ENCODE measurements at places on chromosomes 4 and X.

GRCh38 chr4:154349829-154350228 lies 141.8 kb downstream of the DCHS2 start:
- DNase-seq, result no peak

DNA sequence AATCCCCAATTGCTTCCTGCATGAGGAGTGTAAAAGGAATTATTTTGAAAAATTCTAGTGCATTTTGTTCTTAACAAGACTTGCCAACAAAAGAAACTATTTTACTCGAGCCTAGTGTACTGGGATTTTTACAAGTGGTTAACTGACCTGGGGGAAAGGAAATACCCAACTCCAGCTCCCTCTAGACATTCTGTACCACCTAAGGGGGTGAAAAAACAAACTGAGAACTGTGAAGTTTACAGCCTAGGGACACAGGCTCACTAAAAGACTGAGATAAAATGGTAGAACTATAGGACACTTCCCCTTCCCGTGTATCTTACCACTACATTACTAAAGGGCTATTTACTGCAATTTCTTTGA lies 2.6 kb upstream of the ADH5 start:
- DNase-seq, result no peak

- no peak for DNase-seq
Measured at GRCh38 chr4:185651137-185651677, 115.9 kb upstream of the PDLIM3 start.

GRCh38 chr4:139300431-139301112 lies 733 bp upstream of the NAA15 start:
- DNase-seq, result peak; percentile 9

DNA sequence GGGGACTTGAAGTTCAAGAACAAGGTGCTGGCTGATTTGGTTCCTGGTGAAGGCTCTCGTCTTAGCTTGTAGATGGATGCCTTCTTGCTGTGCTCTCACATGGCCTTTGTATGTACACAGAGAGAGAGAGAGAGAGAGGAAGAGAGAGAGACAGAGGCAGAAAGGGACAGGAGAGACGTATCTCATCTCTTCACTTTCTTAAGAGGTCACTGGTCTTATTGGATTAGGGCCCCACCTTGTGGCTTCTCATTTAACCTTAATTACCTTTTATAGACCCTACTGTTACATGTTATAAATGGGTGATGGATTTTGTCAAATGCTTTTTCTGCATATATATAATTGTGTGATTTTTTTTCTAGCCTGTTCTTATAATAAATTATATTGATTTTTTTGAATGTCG lies 1444.2 kb downstream of the ADGRL3 start:
- no peak for DNase-seq

- DNase-seq, result no peak
Measured at GRCh38 chrX:151359341-151359740, 37.7 kb upstream of the VMA21 start.

- no peak for DNase-seq
Measured at GRCh38 chr4:162700815-162701361, 465.8 kb downstream of the NAF1 start.

DNA sequence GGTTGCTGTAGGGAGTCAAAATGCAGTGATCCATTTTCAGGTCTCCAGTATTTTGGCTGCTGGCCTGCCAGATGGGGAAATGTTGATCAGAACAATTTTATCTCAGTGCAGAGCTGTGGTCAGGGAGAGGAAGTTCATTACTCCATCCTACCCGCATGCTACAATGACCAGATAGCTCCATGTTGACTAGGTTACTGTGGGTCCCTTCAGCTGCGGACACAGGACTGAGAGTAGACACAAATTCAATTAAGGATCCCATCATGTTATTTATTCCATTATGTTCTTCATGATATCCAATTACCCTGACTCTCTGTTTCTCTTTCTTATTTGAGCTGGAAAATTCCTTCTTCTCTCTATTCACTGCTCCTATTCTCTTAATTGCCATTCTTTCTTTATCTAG lies 16.3 kb downstream of the SYNPO2 start:
- no peak for DNase-seq

Data from prostate gland (tissue), 2 donors.